ENCODE measurements at places on chromosomes 6 and 20.

DNA sequence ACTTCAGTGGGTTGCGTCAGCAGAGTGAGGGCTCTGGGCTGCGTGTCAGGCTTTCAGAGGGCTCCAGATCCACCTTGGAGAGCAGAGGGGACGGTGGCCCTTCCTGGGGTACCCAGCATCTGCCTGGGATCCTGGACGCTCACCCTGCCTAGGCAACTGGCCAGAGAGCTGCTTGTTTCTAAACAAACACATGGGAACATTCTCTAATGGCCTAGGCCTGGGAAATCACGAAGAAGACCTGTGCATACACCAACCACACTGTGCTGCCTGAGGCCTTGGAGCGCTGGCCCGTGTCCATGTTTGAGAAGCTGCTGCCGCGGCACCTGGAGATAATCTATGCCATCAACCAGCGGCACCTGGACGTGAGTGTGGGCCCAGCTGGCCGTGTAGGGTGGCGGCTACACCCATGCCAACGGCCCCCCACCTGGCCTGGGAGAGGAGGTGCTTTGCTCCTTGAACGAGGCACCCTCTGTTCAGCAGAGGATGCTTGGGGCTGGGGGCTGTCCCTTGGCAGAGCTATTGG, 32.2 kb downstream of the PYGB start:
- DNase-seq = no peak

- DNase-seq = no peak
Measured at GRCh38 chr6:66605971-66606370, 898.9 kb upstream of the EYS start.

- DNase-seq = no peak
Measured at GRCh38 chr6:82015043-82015442, 232.5 kb downstream of the IBTK start.

DNA sequence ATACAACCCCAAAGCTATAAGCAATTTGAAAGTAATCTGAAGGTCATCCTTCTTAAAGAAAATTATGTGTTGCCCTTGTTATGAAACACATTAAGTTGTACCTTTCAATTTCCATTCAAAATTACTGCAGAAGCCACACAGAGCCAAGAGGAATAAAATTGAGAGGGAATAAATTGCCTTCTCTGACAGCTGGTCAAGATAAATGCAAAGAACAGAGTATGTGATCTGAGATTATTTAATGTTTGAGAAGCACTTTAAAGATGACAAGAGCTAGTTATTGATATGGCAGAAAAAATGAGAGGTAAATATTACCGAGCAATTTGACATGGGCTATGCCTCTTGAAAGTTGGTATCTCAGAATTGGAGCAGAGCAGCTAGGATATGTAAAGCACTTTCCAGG, 61.6 kb downstream of the TRDN start:
- no peak for DNase-seq

DNA sequence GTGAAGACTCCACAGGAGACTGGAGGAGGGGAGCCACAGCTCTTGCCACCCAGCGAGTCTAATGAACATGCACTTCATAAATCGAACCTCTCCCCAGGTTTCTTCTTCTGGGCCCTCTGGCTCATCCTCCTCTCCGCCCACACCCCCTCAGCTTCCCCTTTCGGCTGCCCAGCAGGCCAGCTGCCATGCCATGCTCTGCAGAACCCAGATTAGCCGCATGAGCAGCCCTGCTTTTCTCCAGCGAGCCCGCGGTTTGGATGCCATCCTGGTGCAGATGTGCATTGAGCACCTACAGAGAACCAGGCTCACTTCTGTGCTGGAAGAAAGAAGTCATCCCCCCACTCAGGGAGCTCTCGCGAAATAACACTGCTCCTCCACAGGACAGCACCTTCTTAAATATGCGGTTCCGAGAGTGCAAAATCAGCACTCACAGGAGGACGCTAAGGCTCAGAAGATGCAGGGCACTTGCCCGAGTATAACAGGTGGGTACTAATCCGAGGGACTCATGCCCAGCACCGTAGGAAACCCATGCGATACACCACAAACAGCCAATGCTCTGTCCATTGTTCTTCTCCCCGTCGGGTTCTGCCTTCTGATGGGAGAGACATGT, 143.0 kb upstream of the THBS2 start:
- no peak for DNase-seq

GRCh38 chr6:4125500-4125899, 9.9 kb downstream of the ECI2 start:
- peak; percentile 89 for DNase-seq

GRCh38 chr20:62891111-62891510, 29.5 kb upstream of the TCFL5 start:
- no peak for DNase-seq

GRCh38 chr20:62924442-62925075, 1.7 kb downstream of the DIDO1 start:
- peak; percentile 37 for DNase-seq
